Activated T-helper 17 cell treated with anti-CD3 and anti-CD28 coated beads, Interleukin-2, amount 50 U/mL, for 72 hours (primary cell): ENCODE measurements at places on chromosomes 6 and 20.

- no peak for ATAC-seq
Measured at GRCh38 chr20:61846741-61847419, 218.8 kb downstream of the TAF4 start.

GRCh38 chr20:21238818-21239536, 64.2 kb upstream of the XRN2 start:
- no peak for ATAC-seq

DNA sequence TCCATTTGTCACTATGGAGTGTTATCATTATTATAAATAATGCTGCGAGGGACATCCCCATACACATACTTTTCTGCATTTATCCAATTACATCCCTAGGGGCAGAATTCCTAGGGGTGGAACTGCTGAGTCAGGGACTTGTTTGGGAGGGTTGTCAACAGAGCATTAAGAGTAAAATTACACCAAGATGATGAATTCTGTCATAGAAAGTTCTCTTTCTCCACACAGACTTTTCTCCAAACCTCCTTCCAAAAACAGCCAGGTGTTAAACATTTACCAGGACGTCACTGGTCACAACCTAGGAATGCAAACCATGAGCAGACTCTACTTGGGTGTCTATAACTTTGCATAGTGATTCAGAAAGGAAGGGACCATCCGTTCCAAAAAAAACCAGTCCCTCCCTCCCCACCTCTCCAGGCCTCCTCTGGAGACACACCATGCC, 95.5 kb downstream of the PRND start:
- ATAC-seq, result no peak

- peak; percentile 52 for ATAC-seq
Measured at GRCh38 chr6:110652520-110652919, 162.7 kb downstream of the CDK19 start.

- ATAC-seq, result no peak
Measured at GRCh38 chr6:10723567-10723881, 654 bp downstream of the TMEM14C start.

- no peak for ATAC-seq
Measured at GRCh38 chr6:153076431-153076830, 54.7 kb downstream of the RGS17 start.

GRCh38 chr20:24809606-24810005, 139.5 kb upstream of the CST7 start:
- ATAC-seq, result no peak
